ENCODE measurements at places on chromosomes 16 and 17.

DNA sequence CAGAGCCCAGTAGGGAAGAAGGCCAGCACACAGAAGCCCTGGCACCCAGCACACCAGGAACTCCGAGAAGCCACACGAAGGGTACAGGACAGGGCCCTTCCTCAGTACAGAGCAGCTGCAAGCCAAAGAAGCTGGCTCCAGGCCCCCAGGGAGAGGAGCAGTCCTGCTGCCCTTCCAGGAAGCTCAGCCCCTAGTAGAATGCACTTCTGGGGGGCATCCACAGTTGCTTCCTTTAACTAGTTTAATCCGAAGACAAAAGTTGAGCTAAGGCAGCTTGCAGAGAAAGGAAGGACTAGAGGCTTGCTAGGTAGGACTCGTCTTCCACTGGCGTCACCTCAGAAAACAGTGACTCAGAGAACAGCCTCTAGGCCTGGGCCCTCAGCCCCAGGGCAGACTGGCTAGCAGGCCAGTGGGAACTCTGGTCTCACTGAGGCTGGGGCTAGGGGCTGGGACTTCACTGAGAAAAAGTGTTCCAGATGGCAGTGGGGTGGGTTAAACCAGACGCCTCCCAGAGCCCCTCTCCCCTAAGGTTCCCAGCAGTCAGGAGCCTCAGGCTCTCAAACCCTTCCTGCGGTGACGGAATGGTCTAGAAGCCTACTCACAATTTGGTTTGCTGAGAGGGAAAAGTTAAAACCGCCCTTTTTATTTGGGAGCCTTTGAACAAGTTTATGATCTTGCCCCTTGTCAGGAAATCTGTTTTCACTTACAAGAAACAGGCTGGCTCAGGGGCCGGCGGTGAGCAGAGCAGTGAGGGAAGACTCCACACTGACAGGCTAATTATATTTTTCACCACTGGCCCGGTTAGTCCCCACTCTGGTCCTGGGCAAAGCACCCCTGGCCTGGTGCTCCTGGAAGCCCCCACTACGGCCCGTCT is 41.4 kb downstream of the ACTG1 start:
- no peak for DNase-seq

- DNase-seq, result no peak
These were observed 108.2 kb downstream of the RPTOR start for GRCh38 chr17:80652756-80653330.

- DNase-seq, result no peak
These were observed 73.4 kb upstream of the GSG1L start for GRCh38 chr16:28136751-28137434.

- DNase-seq, result no peak
These were observed 330.6 kb upstream of the C16orf82 start for GRCh38 chr16:26736084-26736483.

DNA sequence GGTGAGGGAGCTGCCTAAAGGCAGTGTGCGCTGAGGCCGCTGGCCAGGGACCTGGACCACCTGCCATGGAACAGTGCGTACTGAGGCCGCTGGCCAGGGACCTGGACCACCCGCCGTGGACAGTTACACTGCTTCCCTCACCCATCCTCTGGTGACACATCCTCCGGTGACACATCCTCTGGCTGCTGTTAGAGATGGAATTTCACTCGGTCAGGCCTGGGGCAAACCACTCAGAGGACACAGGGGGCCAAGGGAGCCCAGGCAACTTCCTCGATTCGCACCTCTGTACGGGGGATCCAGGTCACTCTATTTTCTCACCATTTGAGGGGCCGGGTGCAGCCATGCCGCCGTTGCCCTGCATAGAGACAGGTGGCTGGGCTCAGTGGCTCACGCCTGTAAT is 32.4 kb upstream of the RPTOR start:
- DNase-seq, result no peak

DNA sequence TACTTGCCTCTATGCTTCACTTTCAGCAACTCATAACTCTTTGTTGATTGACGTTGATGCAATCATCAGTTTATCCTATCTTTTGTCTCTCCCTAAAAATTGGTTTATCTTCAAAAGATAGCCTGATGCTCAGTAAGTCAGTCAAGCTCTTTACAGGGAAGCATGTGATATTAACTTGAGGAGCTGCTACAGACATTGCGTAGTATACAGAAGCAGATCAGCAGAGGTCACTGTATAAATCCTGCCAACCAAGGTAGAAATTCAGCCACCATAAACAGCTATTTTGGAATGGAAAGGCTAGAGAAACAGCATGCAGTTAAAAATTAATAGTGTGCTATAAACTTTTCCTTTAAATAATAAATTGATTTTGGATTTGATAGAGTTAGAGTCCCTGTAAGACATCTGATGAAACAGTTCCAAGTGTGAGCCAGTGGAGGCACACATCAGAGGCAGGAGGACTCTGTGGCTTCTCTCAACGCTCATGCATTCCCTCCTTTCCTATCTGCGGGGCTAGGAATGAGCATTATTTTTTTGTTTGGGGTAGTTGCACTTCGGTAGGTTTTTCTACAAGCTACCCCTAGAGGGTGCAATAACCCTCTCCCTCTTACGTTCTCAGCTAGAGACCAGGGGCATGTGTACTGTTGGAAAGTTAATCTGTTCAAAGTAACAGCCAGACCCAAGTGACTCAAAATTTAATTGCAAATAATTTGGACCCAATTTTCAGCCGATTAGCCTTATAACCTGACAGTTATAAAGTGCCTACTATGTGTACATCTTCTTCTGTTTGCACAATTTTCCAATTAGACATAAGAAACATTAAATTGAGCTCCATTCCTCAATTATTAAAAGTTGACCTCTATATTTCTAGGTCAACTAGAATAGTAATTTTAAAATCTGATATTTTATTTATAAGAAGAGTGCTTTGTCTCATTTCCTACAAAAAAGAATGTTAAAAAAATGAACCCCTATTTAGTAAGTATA is 647.7 kb upstream of the SOX9 start:
- peak; percentile 65 for DNase-seq

GRCh38 chr17:30332057-30332542 is 1.8 kb downstream of the TMIGD1 start:
- no peak for DNase-seq

- no peak for DNase-seq
These were observed 1.2 kb upstream of the RARA start for GRCh38 chr17:40307740-40308239.

- no peak for DNase-seq
These were observed at the start of gene SLC6A2 for GRCh38 chr16:55655897-55656681. Gene SLC6A2 (plus strand): TSS chr16:55655988. CDS start chr16:55656695, 707 bp downstream.

- DNase-seq, result no peak
These were observed 4.8 kb downstream of the HSD11B2 start for GRCh38 chr16:67435758-67436164.

GRCh38 chr16:27740496-27741201 is 190.7 kb downstream of the KATNIP start:
- DNase-seq, result no peak

Data from NCI-H2171 treated with DMSO at 0.1 percent for 48 hours (cell line).